ENCODE measurements at places on chromosomes 3 and 15.

- H3K4me3 ChIP-seq: no peak overlapping the region
- H3K4me1 ChIP-seq: no peaks in the 10 kb centered on the region
- no peaks in the 10 kb centered on the region for H3K36me3 ChIP-seq
- H3K27ac ChIP-seq: no peak overlapping the region
- no peak for DNase-seq
- no peaks in the 10 kb centered on the region for H3K27me3 ChIP-seq
Measured at GRCh38 chr3:139558351-139559266, 19.1 kb upstream of the RBP1 start.

- no peaks in the 10 kb centered on the region for H3K36me3 ChIP-seq
- DNase-seq: no peak
- no peak overlapping the region for H3K27ac ChIP-seq
- H3K4me3 ChIP-seq: no peak overlapping the region
- H3K4me1 ChIP-seq: no peaks in the 10 kb centered on the region
- H3K27me3 ChIP-seq: no peaks in the 10 kb centered on the region
Measured at GRCh38 chr3:141331377-141332318, 36.7 kb upstream of the ZBTB38 start.

DNA sequence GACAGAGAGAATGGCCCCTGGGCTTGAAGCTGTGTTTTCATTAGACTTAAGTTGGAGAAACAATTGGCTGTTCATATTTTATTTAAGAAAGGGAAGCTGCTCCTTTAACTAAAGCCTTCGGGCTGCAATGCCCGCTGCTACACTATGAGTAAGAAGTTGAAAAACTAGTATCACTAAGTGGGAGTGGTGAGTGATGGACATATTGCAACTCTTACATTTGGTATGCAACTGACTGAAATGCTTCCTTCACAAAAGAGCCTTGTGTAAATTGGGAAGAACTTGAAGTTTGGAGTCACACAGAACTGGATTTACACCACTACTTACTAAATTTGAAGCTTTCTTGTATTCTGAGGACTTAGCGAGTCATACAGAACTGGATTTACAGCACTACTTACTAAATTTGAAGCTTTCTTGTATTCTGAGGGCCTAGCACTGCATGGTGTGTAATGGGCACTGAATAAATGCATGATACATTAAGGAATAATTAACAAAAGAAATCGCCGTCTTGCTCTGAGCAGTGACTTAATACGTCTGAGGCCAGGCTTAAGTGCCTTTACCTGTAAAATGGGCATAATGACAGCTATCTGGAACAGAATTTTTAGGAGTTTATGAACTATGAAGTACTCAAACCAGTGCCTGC, 149.5 kb downstream of the RYR3 start:
- H3K36me3 ChIP-seq: no peaks in the 10 kb centered on the region
- H3K4me1 ChIP-seq: no peaks in the 10 kb centered on the region
- no peak overlapping the region for H3K27ac ChIP-seq
- DNase-seq: no peak

DNA sequence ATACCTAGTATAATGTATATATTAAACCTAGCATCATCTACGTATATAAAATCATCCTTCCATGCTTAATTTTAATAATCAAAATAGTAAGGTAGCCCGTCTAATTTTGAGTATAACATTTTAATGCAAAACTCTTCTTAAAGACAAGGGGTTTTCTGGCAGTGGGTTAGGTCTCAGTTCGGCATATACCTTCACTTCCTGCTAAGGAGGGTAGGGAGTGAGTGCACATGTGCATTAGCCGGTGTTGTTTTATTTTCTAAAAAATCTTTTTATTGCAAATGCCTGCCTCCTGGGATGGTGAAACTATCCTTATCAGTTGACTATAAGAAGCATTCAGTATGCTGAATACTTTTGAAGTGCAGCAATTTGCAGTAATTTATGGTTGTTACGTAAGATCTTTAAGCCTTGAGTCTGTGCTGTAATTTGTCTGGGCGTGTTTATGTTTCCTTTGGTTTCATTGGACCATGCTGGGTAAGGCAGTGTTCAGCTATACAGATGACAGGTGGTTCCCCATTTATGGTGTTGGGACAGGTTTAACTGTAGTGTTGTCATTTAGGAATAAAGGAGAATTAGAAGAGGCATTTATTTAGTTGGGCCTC, 11.7 kb downstream of the ARHGEF26 start:
- no peaks in the 10 kb centered on the region for H3K36me3 ChIP-seq
- no peaks in the 10 kb centered on the region for H3K27me3 ChIP-seq
- DNase-seq: no peak
- no peak overlapping the region for H3K27ac ChIP-seq
- H3K4me1 ChIP-seq: no peaks in the 10 kb centered on the region
- no peak overlapping the region for H3K4me3 ChIP-seq

DNA sequence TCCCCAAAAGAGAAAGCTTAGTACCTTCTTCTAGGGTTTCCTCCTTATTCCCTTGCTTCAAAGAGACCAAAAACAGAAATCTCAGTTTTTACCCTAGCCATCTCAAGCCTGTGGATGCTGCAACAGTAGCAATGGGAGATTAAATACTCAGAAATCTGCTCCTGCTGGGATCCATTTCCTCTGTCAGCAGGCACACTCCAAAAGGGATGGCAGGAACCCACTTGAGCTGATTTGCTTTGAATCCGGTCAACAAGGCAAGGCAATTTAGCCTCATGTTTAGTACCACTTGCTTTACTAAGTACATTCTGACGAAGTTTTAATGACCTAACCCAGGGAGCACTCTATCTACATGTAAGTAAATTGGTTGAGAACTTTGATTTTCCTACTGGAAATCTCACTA, 590.0 kb upstream of the ADAMTS9 start:
- no peak overlapping the region for H3K4me3 ChIP-seq
- no peak for DNase-seq
- no peaks in the 10 kb centered on the region for H3K27me3 ChIP-seq
- H3K36me3 ChIP-seq: no peaks in the 10 kb centered on the region

DNA sequence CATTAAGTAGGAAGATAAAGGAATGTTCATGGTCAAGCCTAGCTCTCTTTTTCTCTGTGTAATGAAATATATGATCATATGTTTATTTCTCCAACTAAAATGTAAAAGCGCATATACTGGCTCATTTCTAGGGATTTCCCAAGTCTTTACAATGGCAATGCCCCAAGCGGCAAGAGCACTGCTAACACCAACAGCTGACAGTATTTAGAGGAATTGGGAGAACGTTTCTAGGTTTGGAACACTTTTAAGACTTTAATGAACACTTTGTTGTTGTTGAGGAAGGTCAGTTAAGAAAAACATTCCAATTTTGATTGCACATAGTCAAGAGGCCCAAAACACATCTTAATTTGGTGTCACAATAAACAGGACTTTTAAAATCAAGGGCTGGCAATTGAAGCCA, 132.7 kb downstream of the ATP8B4 start:
- no peaks in the 10 kb centered on the region for H3K36me3 ChIP-seq
- DNase-seq: no peak
- no peak overlapping the region for H3K4me3 ChIP-seq
- H3K27me3 ChIP-seq: no peaks in the 10 kb centered on the region
- no peak overlapping the region for H3K27ac ChIP-seq

- no peak overlapping the region for H3K27ac ChIP-seq
- DNase-seq: no peak
Measured at GRCh38 chr3:151923901-151924300, 50.5 kb downstream of the SUCNR1 start.

DNA sequence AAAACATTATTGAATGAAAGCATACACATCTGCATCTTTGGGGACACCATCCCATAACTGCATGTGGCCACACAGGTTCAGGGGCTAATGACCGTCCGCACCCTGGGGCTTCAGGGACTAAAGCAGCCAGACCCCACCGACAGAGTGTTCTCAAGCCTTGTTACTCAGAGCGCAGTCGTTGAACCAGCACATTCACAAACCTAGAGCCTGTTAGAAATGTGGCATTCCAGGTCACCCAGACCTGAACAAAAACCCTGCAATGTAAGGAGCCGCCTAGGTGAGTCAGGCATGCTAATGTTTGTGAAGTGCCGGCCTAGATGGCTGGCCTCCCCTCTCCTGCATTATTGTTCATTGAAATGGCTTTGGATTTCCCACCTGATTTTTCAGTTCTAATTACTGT, 52.3 kb upstream of the HACD2 start:
- no peaks in the 10 kb centered on the region for H3K36me3 ChIP-seq
- no peaks in the 10 kb centered on the region for H3K27me3 ChIP-seq
- H3K4me1 ChIP-seq: no peaks in the 10 kb centered on the region
- DNase-seq: no peak

DNA sequence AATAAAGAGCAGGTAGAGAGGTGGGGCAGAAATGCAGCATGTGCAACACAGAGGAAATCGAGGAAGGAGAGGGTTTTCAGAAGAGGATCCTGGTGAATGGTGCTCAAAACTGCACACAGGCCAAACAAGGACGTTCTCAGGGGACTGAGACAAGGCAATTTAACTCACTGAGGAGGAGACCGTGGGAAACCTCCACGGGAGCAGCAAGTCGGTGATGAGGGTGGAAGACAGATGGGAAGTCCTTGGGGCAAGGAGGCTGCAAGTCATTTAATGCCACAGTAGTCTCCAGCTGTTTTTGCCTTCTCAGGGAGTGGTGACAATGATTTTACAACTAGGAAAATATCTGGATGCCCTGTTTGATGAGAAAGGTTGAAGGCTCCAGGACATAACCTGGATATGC, 11.5 kb upstream of the PDIA5 start:
- H3K27me3 ChIP-seq: no peaks in the 10 kb centered on the region
- no peak overlapping the region for H3K27ac ChIP-seq
- DNase-seq: no peak
- H3K4me1 ChIP-seq: no peaks in the 10 kb centered on the region
- no peak overlapping the region for H3K4me3 ChIP-seq

- H3K27ac ChIP-seq: no peak overlapping the region
- no peak overlapping the region for H3K4me3 ChIP-seq
- no peaks in the 10 kb centered on the region for H3K27me3 ChIP-seq
Measured at GRCh38 chr15:83605111-83605945, 48.6 kb upstream of the ADAMTSL3 start.

GRCh38 chr3:186052096-186052840, 56.6 kb downstream of the ETV5 start:
- H3K4me3 ChIP-seq: no peak overlapping the region
- H3K27me3 ChIP-seq: no peaks in the 10 kb centered on the region
- no peak overlapping the region for H3K27ac ChIP-seq
- DNase-seq: no peak

DNA sequence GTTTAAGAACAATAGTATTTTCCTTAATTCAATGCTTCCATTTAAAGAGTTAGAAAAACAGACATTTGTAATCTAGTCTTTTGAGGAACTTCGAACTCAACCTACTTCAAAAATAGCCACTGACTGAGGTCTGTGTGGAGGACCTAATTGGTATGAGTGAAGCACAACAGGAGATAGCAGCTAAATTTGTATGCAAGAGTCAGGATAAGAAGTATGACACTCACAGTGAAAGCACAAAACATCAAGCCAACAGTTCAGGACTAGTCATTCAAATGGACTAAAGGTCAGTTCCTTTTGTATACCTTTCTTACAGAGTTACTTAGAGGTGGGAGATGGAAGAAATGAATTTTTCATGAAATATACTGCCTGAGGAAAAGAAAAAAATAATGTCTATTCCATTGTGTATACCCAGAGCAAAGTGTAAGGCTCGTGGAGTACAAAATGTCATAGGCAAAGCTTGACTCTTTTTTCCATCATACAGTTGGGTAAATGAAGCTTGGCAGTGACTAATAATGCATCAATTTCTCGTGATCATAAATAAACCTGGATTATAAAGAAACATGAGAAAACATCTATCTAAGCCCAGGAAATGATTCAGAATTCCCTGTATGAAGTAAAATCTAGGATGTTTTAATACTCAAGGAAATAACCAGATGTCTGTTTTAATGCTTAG, 1005.2 kb upstream of the CADM2 start:
- no peaks in the 10 kb centered on the region for H3K36me3 ChIP-seq
- no peak overlapping the region for H3K4me3 ChIP-seq
- DNase-seq: no peak

DNA sequence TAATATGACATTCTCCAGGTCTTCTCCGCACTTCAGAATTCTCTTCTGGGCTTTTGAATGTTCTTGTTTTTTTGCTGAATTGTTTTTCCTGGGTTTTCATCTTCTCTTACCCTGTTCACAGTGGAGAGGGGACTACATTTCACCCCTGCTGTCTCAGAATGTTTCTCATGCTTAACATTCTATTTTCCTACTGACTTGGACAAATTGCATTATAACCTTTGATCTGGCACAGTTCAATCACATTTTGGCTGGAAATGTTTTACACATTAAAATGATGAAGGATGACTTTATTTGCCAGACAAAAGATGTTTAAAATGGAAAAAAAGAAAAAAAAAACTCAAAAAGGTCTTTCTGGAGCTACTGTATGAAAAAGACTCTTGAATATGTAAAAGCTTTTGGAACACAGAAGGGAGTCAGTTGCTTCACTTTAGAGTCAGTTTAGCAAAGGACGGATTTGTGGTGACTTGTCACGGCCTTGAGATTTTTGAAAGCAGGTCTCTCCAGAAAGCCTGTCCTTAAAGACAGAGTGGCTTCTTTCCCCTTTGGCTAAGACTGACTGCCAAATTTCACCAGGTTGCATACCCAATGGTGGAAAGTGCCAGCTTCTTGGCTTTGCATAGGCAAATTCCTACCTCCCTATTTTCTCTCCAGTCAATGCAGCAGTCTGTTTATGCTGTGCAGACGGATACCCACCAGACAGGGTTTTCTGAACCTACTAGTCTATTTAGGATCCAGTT, 401.0 kb upstream of the TBL1XR1 start:
- peak overlapping the region; percentile 59 for H3K27ac ChIP-seq
- peak overlapping the region; percentile 22 for H3K4me3 ChIP-seq
- no peaks in the 10 kb centered on the region for H3K36me3 ChIP-seq
- H3K4me1 ChIP-seq: peaks cover 38% of the 10 kb centered on the region
- no peaks in the 10 kb centered on the region for H3K27me3 ChIP-seq

- H3K4me3 ChIP-seq: no peak overlapping the region
- DNase-seq: no peak
- H3K36me3 ChIP-seq: no peaks in the 10 kb centered on the region
Measured at GRCh38 chr3:1456781-1457311, 364.0 kb downstream of the CNTN6 start.

DNA sequence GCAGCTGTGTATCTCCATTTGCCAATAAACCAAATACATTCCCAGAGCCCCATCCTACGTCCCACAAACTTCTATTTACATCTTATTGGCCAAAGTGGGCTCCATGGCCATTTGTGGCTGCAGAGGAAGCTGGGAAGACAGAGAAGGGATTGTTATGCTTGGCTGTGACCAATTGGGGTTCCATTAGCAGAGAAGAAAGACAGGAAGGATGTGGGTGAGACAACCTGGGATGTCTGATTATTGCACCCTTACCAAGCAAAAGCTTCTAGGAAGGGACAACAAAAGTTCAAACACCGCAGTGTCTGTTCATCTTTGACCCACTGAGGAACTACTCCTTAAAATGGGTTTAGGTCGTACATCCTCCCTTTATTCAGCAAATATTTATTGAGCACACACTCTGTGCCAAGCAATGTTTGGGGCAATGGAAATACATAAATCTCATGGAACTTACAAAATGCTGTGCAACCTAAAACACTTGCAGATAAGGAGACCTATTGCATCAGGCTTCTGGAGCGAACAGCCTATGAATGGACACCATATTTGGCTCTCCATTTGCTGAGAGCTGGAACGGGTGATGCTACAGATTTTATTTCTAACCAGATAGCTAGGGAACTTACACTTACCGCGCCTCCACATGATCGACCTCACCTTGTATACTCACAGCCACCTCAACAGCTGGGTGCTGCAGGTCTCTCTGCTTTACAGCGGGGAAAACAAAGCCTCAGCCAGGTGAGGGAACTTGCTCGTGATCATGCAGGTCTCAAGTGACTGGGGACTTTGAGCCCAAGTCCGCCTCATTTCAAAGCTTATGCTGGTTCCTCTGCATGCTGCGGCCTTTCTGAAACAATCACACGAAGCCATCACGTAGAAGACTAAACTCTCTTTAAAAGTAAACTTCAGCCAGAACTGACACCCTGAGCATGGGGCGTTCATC, 21.4 kb upstream of the NR2E3 start:
- no peak for DNase-seq
- no peaks in the 10 kb centered on the region for H3K4me1 ChIP-seq
- no peak overlapping the region for H3K4me3 ChIP-seq
- H3K27me3 ChIP-seq: no peaks in the 10 kb centered on the region

Data from effector memory CD4-positive, alpha-beta T cell (primary cell).